ENCODE measurements at places on chromosomes 1 and 21.

- no peak for DNase-seq
Measured at GRCh38 chr1:56525489-56526041, 53.8 kb downstream of the PLPP3 start.

GRCh38 chr1:45953934-45954847 lies 150.8 kb downstream of the MAST2 start:
- DNase-seq = no peak

DNA sequence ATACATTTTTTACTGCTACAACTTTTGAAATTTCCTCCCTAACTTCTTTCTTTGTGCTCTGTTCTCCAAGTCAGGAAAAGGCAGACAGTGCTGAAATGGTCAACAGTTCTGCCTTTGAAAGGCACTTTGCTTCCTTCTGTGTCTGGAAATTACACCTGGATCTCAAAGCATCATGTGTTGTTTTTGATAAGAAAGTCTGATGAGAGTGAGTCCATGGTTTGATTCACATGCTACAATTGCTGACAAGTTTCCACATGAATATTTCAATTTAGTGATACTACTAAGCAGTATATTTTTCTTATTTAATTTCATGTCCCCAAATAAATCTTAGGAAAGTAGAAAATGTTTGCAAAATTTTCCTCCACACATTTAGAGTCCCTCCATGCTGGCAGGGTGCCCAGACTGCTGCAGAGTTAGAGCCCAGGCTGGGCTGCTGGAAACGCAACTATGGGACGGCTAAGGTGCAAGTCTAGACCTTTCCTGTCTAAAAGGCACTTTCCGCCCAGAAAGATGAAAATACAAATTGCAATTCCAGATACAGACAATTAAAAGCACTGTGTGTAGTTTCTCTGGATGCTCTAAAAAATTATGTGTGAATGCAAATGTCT lies 96.6 kb upstream of the RUNX1 start:
- no peak for DNase-seq

DNA sequence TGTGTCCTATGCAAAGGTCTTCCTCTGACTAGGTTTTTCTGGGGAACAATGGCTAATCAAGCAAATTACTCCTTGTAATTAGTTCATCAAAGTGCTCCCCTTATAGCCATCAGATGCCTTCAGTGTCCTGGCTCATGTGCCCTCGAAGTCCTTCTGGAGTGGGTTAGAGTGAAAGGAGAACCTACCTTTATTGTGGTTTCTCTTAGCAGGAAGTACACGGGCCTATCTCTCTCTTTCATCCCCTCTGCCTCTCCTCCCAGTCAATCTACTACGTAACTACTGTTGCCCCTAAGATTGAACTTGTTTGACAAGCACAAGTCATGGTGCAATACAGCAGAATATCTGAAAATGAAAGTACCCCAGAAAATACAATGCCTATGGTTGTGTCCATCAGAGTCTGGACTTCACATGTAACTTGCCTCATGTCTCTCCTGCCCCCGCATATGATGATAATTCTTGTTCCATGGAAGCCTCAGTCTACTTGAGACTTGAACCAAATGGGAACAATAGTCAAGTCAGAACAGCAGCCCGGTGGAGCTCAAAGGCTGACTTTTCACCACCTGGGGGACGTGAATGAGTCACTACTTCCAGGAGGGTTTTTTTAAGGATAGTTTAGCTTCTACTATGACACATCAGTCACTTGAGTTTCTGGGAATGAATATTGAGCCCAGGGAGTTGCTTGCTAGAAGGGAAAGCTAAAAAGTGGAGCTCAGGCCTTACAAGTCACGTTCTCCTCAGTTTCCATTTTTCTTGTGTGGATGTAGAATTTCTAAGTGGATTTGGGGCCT lies 243.6 kb downstream of the TNR start:
- no peak for DNase-seq

- DNase-seq = no peak
Measured at GRCh38 chr1:185693654-185694053, 40.5 kb upstream of the HMCN1 start.

DNA sequence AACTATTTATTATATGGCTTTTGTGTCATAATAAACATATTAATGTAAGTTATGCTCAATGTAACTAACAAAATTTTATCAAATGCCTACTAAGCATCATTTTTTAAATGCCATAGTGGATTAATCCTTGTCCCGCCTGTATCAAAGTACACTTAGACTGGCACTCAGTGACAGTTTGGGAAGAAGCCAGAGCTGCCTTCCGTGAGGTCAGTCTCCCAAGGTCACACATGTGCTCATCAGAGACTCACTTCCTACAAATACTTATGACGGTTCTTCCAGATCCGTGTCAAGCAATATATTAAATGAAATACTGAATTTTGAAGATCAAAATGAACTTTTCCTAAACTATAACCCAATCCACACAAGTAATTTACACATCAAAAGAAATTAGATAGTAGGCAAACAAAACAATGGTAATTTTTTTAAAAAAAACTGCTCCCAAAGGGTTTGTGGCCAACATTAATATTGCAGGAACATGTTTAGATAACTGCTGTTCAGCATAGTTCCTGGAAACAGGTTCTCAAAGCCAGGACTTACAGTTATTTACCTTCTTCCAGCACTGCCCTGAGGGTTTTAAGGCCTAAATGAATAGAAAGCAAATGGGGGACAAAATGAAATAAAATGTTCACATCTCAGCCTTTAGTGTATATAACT lies 27.2 kb downstream of the WLS start:
- DNase-seq = no peak

GRCh38 chr1:198556971-198557370 lies 16.5 kb upstream of the ATP6V1G3 start:
- DNase-seq = peak; percentile 20

DNA sequence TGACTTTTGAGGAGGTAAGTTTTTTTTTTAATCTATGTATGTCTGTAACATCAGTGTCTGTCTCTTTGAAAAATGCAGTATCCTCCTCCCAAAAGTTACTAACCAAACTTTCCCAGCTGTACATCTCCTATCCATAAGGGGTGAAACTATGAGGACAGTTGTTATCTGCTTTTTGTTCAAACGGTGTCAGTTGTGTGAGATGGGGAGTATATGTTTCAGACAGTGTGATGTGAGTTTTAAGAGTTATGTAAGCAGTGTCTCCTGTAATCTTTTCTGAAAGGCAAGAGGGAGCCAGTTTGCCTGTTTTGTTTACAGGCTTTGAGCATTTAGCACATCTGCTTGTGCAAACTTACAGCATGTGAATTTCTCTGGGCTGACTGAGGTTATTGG lies 34.8 kb upstream of the CACYBP start:
- no peak for DNase-seq

DNA sequence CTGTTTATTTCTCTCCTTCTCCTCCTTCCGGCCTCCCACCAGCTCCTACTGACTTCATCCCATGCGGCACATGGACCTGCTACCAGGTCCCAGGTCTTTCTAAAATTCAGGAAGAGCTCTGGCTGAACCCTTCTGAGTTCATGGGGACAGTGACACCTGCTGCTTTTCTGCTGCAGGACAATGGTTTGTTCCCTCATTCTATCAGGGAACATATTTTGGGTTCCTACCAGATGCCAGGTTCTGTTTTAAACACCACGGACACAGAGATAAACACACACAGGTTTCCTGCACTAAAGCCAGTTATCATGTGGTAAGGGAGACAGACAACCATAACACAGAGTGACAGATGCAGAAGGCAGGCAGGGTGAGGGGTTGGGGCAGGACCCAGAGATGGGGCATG lies 114.0 kb upstream of the RAB4A start:
- no peak for DNase-seq

All from activated naive CD4-positive, alpha-beta T cell treated with anti-CD3 and anti-CD28 coated beads, Interleukin-2, amount 50 U/mL, for 16 hours (primary cell).